Mammary epithelial cell (primary cell): ENCODE measurements at places on chromosomes 6 and 20. TPM values are rescaled to one million over a fixed set of nuclear protein-coding genes. Genes with fewer than 3 reads are reported as not detected.

DNA sequence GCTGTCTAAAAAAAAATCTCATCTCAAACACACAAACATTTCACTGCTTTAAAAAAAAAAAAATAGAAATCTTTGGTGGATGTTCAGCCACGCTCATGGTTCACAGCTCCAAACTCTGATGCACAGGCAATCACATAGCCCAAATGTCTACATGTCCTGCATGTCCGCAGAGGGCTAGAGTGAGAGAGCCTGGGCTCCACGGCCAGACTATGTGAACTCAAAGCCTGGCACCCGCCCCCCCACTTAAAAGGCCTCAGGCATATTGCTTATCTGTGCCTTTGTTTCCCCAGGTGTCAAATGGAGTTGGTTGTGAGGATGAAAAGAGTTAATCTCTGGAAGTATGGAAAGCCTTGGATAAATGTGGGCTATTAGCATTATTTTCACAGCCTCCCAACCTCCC is 10.5 kb upstream of the PTGIS start:
- no peak for DNase-seq

- DNase-seq = no peak
Observed at GRCh38 chr6:41072836-41073202, at the start of gene NFYA. Gene NFYA, plus strand, starts transcription at chr6:41072974. Its CDS starts 6,116 bp downstream, at chr6:41079090.

- no peak for DNase-seq
Observed at GRCh38 chr20:62202676-62203377, 17.3 kb downstream of the HRH3 start.

GRCh38 chr20:2133318-2134183 is 31.9 kb downstream of the STK35 start:
- no peak for DNase-seq

GRCh38 chr6:88290411-88290810 is 124.3 kb upstream of the CNR1 start:
- DNase-seq = no peak

The SLC35F1 gene
- not detected for total RNA-seq
